ENCODE measurements at places on chromosomes 7 and 10.

DNA sequence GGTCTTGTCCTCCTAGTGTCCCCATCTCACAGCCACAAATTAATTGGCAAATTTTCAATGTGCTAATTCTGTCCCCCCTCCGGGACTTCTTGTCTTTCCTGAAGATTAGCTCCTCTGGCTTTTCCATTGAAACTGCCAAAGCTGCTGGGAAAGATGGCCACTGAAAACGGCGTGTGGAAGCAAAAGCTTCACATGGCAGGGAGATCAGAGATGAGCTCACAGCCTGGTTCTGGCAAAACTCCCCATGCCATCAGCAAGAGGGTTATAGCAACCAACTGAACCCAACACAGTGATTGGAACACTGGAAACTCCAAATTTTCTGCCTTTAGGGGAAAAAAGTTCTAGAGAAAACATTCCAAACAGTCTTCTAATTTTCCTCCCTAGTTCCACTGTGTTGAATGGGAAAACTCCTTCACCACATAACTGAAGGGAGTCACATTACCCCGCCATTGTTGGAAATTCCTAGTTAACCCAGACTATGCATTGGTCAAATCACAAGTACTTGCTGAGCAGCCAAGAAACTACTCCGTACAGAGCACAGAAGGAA lies 37.0 kb downstream of the NRAP start:
- no peak for DNase-seq

GRCh38 chr7:151702961-151703360 lies 174.0 kb downstream of the PRKAG2 start:
- DNase-seq, result no peak

GRCh38 chr7:103658055-103659005 lies 212.3 kb upstream of the SLC26A5 start:
- DNase-seq, result peak; percentile 12

- DNase-seq, result no peak
Observed at GRCh38 chr7:41754046-41754445, 51.2 kb upstream of the INHBA start.

DNA sequence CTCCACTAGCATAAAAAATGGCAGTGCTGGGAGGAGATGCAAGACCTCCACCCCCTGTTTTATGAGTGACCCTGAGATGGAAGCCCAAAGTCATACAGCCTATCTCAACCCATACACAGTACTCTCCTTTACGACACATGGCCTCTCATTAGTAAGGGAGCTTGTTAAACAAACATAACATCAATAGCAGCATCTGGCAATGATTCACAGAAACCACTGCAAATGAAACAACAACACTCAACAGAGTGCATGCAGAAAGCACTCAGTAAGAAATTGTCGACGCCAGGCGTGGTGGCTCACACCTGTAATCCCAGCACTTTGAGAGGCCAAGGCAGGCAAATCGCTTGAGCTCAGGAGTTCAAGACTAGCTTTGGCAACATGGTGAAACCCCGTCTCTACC lies 27.5 kb upstream of the FIGNL1 start:
- DNase-seq, result no peak

DNA sequence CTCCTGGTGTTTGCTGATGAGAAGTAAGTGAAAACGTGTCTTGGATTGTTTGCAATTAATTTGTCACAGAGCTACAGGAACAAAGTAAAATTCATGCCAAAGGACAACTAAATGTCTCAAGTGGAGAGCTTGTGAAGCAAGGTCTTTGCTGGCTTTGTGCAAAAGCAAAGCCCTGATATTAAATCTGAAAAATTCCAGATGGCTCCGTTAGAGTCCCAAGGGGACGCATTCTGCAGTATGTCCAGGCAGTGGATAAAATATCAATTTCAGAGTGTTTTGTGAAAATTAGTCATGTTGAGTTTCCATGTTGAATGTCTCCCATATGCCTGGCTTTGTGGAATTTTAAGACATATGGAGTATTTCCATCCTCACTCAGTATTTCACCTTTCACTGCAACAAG lies 102.5 kb upstream of the PTN start:
- no peak for DNase-seq

DNA sequence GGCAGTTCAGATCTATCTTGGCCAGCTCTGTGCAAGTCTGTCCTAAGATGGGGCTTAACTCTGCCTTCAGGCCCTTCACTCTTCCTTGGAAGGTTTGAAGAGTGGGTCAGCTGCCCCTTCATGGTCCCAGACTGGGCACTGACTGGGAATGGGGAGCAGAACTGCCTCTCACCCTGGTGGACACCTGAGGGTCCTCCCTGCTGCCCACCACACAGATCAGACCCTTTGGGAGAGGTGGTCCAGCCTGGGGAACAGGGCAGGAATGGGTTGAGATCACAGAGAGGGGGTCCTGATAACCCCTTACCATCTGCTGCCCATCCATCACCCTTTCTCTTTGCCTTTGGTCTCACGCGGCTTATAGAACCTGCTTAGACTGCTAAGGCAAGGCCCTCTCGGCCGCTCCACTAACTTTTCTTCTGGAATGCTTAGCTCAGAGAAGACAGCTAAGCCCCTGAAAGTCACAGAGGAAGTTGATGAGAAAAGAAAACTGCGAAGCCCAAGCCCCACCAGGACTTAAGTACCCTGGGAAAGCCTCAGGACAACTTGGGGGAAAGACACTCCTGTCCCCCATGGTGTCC lies 402 bp upstream of the CDHR1 start:
- DNase-seq, result no peak

- DNase-seq, result no peak
Observed at GRCh38 chr7:104985259-104985617, 28.8 kb upstream of the KMT2E start.
